Right cardiac atrium (tissue), 5 donors: ENCODE measurements at places on chromosomes 16 and 17. TPM values are rescaled to one million over a fixed set of nuclear protein-coding genes. Genes with fewer than 3 reads are reported as not detected.
A peak's percentile ranks its signal among the peaks of the same experiment; 100 is the strongest.

FSCN2 gene
- 0.47 TPM for total RNA-seq

- no peak for DNase-seq
Measured at GRCh38 chr16:72978212-72978611, 69.7 kb downstream of the ZFHX3 start.

RBFOX1 gene
- total RNA-seq, result 55.9 TPM

DNA sequence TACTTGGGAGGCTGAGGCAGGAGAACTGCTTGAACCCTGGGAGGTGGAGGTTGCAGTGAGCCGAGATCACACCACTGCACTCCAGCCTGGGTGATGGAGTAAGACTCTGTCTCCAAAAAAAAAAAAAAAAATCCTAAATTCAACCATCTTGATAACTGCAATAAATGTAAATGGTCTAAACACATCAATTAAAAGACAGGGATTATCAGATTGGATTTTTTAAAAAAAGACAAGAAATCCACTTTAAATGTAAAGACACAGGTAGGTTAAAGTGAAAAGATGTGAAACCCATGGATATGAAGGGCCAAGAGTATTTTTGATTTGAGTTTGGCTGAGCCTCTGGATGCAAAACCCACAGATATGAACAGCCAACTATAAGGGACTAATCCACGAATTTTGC lies 64.2 kb upstream of the ATP2A3 start:
- no peak for DNase-seq

DNA sequence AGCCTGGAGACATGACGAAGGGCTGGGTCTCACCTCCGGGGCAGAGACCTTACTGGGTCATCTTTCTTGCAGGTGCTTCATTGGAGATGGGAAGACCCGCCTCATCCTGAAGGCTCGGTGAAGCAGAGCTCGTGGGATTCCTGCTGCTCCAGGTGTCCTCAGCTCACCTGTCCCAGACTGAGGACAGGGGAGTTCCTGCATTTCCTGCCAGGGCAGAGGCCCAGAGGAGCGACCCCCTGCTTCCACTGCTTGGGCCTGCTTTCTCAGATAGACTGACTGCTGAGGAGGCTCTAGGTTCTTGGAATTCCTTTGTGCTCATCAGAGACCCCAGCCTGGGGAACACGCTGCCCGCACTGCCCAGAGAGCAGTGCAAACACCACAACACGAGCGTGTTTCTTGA lies 11.6 kb downstream of the AQP8 start:
- DNase-seq, result no peak

ARMC5 gene
- 9.0 TPM for total RNA-seq

- DNase-seq, result peak; percentile 51
Measured at GRCh38 chr16:84648595-84649510, 542 bp downstream of the KLHL36 start.

- no peak for DNase-seq
Measured at GRCh38 chr16:3698941-3699340, 18.4 kb downstream of the TRAP1 start.

DNA sequence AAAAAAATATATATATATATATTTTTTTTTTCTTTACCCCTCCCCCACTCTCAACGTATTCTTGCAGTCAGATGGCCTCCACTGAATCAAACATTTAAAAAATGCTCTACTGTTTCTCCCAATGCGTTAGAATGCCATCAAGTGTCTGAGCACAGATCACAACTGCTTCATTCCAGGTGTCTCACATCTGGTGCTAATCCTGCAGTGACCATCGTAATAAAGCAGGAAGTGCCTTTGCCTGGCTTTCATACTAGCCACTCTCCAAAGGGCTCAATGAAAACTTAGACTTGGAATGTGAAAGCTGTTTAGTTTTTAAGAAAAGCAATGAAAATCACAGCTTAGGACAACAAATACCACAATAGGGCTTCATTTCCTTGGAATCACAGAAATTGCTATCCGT lies 37.2 kb downstream of the SKAP1 start:
- no peak for DNase-seq

- DNase-seq, result no peak
Measured at GRCh38 chr17:80920441-80920840, 71.2 kb upstream of the CHMP6 start.

IL17C gene
- total RNA-seq, result not detected

PHOSPHO1 gene
- total RNA-seq, result 0.39 TPM

CCDC78 gene
- not detected for total RNA-seq

DOC2B gene
- total RNA-seq, result 3.0 TPM

GRCh38 chr16:89613231-89613953 lies at the start of gene DPEP1:
DPEP1 (plus strand) TSS chr16:89613642; CDS start chr16:89630411, 16,769 bp downstream.
- no peak for DNase-seq

- no peak for DNase-seq
Measured at GRCh38 chr16:13070268-13070667, 168.9 kb downstream of the SHISA9 start.

KRT33A gene
- total RNA-seq, result not detected

DNA sequence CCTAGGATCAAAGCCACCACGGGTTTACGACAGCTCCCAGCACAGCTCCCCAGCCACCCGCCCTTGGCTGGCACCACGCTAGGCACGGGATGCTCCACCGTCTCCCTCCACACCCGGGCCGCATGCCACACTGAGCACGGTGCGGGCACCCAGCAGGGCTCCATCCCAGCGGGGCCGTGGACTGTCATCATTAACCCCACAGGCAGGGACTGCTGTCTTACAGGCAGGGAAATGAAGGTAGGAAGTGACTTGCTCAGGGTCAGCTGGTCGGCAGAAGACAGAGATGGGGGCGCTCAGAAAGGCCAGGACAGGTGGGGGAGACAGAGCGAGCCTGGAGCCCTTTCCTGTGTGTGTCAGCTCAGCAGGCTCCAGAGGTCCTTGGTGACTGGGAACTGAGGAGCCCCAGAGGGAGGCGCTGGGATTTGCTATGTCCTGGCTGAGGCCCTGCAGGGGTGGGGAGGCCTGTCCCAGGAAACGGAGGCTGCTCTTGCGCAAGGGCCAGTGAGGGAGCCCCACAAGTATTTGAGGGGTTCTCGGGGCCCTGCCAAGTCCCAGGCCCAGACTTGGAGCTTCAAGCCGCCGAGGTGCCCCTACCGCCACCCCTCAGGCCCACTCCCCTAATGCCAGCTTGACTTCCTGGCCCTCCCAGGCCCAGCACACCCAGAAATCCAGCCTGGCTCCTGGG lies 3.2 kb downstream of the UBALD1 start:
- no peak for DNase-seq

- peak; percentile 93 for DNase-seq
Measured at GRCh38 chr17:333626-334396, 18.8 kb downstream of the RPH3AL start.

- DNase-seq, result peak; percentile 43
Measured at GRCh38 chr17:79845601-79845949, 6.3 kb upstream of the CBX4 start.

DNA sequence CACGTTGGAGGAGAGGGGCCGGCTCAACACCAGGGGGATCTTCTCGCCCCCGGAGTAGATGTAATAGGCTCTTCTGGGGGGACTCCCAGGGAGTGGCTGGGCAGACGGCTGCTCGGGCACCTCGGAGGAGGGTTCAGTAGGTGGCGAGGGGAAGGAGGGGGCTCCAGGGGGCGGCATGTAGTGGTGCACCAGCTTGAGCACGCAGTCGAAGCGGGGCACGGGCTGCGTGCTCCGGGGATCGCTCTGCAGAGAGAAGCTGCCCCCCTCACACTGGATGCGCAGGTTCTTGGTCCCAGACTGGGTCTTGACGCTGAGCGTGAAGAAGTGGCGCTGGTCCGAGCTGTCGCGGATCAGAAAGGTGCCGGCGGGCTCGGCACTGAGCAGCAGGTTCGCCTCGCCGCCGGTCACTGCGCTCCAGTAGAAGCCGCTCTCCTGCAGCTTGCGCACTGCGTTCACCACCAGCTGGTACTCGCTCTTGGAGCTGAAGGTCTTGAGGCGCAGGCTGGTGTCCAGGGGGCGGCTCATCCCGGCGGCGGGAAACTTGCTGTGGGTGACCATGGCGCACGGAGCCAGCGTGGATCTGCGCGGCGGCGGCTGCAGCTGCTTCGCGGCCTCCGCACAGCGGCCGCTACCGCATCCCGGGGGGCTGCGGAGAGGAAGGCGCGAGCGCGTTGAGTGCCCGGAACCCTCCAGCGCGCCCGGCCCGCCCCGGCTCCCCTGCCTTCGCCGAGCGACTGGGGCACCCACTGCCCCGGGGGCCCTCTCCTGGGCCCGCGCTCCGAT lies 1.1 kb downstream of the SOCS3 start:
- peak; percentile 75 for DNase-seq

TP53TG3F gene
- not detected for total RNA-seq

GRCh38 chr17:4433515-4434031 lies at the start of gene SPNS3:
SPNS3 (plus strand) TSS chr17:4433940; CDS start chr17:4433968, 28 bp downstream.
- DNase-seq, result no peak

- DNase-seq, result no peak
Measured at GRCh38 chr17:8664456-8665126, 34.1 kb upstream of the MYH10 start.

DNA sequence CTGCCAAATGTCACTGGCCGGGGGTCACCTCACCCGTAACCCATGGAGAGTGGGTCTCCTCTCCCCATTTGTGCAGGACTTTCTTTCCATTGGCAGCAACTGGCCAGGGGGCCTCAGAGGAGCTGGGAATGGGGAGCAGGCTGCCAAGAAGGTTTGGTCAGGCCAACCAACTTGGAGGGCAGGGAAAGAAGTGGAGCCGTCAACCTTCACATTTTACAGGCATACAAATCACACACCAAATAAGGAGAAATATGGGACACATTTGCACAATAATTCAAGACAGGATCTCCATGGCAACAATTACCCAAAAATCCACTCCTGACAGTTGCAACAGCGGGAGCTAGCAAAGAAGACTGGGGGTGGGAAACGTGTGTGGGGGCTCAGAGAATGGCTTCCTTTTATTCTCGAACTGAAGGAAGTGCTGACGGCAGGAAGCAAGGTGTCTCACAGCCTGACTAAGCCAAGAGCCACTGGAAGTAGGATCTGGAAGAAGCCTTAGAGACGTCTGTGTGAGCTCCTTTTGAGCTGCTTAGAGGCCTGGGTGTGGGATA lies 20.9 kb downstream of the RPRML start:
- DNase-seq, result no peak

CCDC200 gene
- total RNA-seq, result not detected

PDE6G gene
- 0.41 TPM for total RNA-seq

METTL9 gene
- total RNA-seq, result 59.5 TPM

GRCh38 chr17:83174362-83175118 lies 95.1 kb downstream of the METRNL start:
- DNase-seq, result peak; percentile 72

- peak; percentile 89 for DNase-seq
Measured at GRCh38 chr16:84836234-84836647, 16.5 kb downstream of the CRISPLD2 start.

DNA sequence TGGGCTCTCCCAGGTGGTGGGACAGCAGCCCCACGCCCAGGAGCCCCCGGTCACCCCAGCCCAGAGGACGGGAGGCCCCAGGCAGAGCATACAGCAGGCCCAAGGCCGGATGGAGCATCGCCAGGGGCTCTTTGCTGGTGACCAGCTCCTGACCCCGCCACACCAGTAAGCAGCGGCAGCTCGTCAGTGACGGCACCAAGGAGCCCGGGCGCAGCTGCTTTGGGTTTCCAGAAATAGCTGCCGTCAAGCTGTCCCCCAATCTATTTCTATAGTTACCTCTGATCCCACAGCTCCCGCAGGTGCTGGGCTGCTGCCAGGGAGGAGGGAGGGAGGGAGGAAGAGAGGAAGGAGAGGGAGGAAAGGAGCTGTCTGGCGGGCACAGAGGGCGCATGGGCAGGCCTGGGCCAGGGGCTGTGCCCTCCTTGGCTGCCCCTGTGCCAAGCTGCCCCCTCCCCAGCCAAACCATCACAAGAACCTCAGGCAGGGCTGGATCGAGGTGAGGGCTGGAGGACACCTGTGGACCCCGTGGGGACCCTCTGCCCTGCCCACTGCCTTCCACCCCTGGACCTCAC lies 10.8 kb upstream of the RASD1 start:
- DNase-seq, result peak; percentile 76

GRCh38 chr17:40541060-40541872 lies 24.0 kb downstream of the CCR7 start:
- DNase-seq, result peak; percentile 60

GRCh38 chr16:57540387-57540786 lies 2.1 kb upstream of the ADGRG5 start:
- peak; percentile 7 for DNase-seq

ZNF750 gene
- not detected for total RNA-seq

- no peak for DNase-seq
Measured at GRCh38 chr17:42906772-42907446, 6.3 kb downstream of the G6PC1 start.

TBC1D26 gene
- total RNA-seq, result not detected

ITGA2B gene
- 3.9 TPM for total RNA-seq

- DNase-seq, result no peak
Measured at GRCh38 chr17:7282752-7283321, 1.3 kb downstream of the SLC2A4 start.

LGALS9B gene
- total RNA-seq, result not detected

- peak; percentile 60 for DNase-seq
Measured at GRCh38 chr16:88932929-88933328, 44.1 kb downstream of the CBFA2T3 start.

DNA sequence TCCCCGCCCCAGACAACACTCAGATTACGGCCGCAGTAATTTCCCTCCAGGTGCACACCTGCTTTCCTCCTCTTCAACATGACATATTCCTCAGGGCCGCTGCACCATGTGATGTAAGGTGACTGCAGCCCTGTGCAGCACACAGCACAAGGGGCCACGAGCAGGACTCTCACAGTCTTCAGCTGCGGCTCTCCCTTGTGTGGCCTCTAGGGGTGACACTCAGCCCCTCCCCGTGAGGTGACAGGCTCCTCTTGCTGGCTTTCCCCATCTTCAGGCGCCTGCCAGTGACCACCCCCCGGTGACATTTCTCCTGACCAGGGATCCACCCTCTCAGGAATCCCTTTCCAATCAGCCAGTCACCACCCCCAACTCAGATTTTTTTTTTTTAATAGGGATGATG lies 31.3 kb upstream of the ABCC3 start:
- no peak for DNase-seq

DNA sequence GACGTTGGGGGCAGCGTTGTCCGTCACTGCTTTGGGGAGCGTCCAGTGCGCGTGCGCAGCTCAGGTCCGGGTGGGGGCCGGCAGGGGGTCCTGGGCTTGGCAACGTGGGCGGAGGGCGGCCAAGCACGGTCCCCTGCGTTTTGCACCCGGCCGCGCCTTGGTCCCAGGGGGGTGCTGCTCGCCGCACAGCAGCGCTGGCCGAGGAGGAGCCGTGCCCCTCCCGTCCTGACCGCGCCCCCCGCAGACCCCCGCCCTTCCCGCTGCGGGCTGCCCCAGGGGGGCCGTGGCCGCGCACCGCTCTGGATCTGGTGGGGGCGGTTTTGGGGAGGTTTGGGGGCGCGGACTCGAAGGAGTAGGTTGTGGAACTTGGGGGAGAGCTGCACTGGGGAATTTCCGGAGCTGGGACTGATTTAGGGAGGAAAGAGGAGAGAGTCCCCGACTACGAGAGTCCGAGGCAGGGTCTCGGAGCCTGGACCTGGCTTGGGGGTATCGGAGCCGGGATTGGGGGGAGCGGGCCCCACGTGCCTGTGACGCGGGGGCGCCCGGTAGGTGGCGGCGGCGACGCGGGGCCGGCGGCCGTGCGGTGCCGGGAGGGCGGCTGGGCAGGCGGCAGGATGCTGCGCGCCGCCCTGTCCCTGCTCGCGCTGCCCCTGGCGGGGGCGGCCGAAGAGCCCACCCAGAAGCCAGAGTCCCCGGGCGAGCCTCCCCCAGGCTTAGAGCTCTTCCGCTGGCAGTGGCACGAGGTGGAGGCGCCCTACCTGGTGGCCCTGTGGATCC lies at the start of gene SLC9A5:
Gene SLC9A5 (plus strand): TSS at position 579 of the 777 bp plus-strand sequence. CDS start 36 bp downstream, at position 615.
- peak; percentile 83 for DNase-seq
